ENCODE measurements at places on chromosomes 4 and X.

GRCh38 chr4:69843932-69844331 is 16.0 kb downstream of the SULT1E1 start:
- no peak for DNase-seq

DNA sequence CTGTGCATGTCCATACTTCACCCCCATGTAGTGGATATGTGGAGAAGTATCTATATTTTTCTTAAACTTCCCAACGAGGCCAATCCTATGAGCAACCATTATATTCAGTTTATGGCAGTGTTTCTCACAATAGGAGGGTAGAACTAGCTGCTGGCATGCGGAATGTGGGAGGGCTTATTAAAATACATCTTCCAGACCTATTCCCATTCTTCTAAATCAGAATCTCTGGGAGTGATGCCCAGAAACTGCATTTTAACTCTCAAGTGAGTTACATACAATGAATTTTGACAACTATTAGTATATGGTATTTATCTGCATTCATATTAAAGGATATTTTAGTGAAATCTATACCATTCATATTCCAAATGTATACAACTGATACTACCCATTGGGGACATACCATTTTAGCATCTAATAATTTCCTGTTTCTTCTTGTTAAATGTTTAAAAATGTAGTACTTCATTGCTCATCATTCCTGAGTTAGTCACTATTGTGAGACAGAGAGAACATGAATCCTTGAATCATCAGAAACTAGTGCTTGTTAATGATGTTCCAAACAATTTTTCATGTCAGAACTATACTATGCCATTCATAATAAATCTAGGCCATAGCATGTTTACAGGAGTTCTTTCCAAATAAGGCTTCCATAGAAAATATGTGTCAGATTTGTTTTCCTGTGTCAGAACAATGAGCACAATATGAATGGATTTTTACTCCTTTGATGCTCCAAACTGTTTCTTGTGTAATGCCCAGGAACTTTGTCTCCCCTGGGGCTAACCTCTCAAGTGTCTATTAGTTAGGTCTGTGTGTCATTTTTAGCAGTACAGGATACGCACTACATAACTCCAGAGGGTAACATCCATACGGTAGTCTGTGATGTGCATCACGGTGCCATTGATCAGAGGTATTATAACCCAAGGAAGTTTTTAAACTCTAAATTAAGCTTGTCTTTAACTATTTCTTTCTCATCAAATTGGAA is 198.8 kb upstream of the BMP3 start:
- peak; percentile 15 for DNase-seq

DNA sequence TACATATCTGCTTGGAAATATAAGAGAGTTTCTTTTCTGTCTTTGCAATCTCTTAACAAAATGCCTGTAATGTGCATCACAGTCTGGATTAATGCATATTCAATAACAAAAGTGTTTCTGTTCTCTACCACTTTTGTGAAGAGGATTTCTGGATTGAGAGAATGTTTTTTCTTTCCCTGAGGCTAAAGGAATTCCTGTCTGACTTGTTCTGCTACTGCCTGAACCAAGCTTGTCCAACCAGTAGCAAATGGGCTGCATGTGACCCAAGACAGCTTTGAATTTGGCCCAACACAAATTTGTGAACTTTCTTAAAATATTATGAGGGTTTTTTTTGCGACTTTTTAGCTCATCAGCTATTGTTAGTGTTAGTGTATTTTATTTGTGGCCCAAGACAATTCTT is 1133.9 kb downstream of the SH3BGRL start:
- no peak for DNase-seq

DNA sequence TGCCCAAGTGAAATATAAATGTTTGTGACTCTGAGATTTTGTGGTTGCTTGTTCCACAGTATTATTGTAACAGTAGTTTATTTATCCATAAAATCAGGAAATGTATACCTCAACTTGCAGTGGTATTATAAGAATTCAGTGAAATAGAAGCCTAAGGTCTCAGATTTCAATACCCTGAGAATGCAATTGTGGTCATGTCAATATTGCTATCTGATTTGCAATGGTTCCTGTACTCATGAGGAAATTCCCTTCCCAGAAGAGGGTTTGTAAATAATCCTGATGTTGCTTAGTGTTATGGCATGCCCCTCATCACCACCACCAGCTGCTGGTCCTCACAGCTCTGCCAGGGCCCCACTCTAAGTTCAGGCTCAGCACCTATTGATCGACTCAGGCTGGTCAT is 67.8 kb downstream of the SLC34A2 start:
- no peak for DNase-seq

DNA sequence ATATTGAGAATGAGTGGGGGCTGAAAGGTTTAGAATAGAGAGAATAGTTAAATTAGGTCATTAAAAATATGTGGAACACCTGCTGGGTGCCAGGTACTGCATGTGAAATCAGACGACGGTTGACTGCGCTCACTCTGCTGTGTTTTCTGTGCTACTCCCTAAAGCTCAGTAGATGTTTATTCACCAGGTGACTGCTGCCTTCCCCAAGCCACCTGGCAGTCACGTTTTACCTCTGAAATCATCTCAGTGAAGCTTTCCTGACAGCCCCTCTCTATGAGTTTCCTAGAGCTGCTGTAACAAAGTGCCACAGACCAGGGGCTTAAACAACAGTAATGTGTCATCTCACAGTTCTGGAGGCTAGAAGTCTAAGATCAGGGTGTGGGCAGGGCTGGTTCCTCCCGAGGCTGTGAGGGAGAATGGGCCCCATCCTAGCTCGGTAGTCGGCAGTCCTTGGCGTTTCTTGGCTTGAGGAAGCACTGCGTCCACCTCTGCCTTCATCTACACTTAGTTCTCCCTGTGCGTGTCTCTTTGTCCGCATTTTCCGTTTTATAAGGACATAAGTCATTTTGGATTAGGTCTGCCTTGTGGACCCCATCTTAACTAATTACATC is 25.3 kb downstream of the ADD1 start:
- no peak for DNase-seq

DNA sequence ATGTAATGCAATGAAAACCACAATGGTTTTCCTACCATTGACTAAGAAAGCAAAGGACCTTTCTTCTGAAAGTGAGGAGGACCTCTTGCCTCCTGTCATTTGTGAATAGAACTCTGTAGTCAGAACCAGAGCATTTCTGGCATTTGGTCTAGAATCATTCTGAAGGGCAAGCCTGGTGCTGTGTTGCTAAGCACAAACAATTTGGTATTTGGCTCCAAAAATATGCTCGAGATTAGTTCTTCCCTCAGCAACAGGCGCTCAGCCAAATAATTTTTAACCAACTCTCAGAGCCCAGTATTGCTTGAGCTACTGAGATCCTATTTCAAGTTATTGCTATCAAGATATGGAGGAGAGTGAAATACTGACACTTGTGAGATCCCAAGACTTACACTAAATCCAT is 71.0 kb downstream of the SNCA start:
- peak; percentile 48 for DNase-seq

GRCh38 chr4:151529187-151529586 is 120.2 kb downstream of the FHIP1A start:
- DNase-seq = no peak

DNA sequence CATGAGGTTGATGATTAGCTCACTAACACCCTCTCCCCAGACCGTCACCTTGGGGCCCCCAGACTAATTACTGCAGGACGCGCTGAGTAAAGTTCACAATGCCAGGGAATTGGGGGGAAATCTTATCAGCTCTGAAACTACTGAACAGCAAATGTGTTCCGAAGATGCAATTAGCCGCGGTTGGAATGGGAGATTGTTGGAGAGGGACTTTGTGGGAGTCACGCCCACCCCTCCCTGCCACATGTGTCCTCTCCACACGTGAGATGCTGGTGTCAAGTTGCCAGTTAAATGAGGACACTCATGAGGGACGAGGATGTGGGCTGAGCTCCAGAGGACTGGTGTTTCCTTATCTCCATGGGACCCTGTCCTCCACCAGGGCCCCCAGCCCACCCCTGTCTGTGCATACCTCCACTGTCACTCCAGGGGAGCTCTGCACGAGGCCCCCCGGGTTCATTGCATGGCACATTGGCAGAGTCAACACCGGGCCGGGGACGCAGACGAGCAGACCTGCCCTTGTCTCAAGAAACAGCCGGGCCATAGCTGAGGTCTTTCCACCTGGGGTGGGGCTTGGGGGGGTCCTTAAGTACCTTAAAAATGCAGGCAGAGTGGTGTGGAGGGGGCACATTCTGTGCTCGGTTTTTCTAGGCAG is 175.4 kb upstream of the PSAPL1 start:
- no peak for DNase-seq

DNA sequence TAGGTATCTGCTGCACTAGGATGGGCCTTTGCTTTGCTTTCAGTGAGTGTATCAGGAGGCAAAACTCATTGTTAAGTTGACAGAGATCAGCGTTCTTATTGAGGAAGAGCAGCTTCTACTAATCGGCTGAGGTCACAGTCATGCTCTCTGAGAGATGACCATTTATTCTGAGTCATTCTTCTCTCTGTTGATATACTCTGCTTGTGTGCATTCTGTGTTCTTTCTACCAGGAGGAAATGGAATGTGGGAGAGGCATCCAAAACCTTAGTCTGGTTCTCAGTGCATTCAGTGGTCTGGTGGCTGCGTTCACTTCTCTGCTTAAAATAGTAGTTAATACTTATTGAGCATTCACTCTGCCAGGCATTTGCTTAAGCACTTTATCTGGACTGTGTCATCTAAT is 66.2 kb downstream of the RRAGB start:
- DNase-seq = no peak

- DNase-seq = no peak
These were observed 103.6 kb downstream of the COMMD8 start for GRCh38 chr4:47359891-47360290.

DNA sequence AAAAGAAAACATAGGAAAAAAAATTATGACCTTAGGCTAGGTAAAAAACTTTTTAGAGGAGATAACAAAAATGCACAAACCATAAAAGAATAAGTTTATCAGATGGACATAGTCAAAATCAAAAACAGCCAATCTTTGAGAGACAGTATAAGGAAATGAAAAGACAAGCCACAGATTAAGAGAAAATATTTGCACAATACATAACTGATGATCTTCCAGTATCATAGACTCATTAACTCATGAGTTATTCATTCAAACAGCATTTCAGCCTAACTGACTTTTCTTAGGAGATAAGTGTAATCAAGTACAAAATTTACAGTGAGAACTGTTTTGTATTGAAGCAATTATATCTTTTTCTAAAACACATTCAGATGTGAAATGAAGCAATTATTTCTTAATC is 183.8 kb downstream of the FBXO8 start:
- no peak for DNase-seq

- no peak for DNase-seq
These were observed 598.1 kb upstream of the ACTRT1 start for GRCh38 chrX:128650326-128650725.

- DNase-seq = no peak
These were observed 285.9 kb upstream of the ARSJ start for GRCh38 chr4:114265342-114265741.

GRCh38 chr4:38226170-38226569 is 266.0 kb downstream of the PTTG2 start:
- DNase-seq = no peak

DNA sequence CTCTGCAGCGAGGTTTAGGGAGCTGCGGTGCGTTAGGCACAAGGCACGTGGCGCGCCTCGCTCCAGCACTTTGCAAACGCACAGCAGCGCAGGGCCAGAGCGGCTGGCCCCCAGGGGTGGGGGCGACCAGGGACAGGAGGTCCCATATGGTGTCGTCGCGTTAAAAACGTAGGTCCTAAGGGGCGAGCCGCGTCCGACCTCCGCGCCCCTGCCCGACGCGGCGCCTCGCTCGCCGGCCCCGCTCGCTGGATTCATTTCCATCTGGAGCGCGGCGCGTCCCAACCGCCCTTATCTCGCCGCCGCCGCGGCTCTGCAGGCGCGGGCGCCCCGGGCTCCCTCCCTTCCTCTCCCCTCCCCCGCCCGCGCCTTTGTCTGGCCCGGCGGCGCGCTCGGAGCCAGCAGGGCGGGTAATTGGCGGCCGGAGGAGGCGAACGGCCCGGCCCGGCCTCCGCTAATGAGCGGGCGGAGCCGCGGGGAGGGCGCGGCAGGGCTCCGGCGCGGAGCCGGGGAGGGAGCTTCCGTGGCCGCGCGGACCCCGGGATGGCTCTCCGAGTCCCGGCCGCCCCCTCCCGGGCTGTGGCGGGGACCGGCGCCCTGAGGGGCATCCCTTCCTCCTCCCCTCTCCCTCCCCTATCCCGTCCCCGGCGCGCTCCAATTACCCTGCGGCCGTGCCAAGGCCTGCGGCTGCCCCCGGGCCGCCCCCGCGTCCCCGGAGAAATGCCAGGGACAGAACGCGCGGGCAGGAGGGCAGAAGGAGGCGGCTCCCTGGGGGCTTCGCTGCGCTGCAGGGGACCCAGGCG is 409.0 kb downstream of the BCOR start:
- no peak for DNase-seq

- no peak for DNase-seq
These were observed 270.8 kb downstream of the FSTL5 start for GRCh38 chr4:161892951-161893350.

- no peak for DNase-seq
These were observed 26.0 kb upstream of the AWAT1 start for GRCh38 chrX:70208479-70208878.

GRCh38 chr4:25884031-25884782 is 21.4 kb upstream of the SEL1L3 start:
- peak; percentile 20 for DNase-seq

GRCh38 chr4:169079942-169080827 is 70.1 kb upstream of the CBR4 start:
- no peak for DNase-seq

GRCh38 chr4:951594-952468 is 19.6 kb downstream of the TMEM175 start:
- DNase-seq = no peak

DNA sequence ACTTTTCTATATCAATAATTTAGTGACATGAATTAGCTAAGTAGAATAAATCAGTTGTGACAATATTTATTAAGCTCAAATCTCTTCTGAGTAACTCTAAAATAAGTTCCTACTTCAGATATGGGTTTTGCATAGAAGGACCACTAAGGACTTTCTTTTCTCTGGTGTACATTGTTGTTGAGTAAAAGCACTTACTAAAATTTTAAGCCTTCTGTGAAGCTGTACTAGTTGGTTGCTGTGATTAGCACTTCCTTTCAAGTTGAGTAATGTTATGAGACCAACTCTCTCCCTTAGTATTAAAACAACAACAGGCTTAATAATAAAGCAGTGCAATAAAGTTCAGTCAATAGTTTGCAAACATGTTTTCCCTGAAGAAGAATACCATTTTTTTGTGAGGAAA is 667.4 kb upstream of the NDST4 start:
- DNase-seq = no peak

- no peak for DNase-seq
These were observed 35.2 kb downstream of the ARSF start for GRCh38 chrX:3076416-3076991.
